ENCODE measurements at places on chromosomes 4 and X. TPM values are rescaled to one million over a fixed set of nuclear protein-coding genes. Genes with fewer than 3 reads are reported as not detected.

GRCh38 chrX:23387550-23388184 is 53.0 kb downstream of the PTCHD1 start:
- no peaks in the 10 kb centered on the region for H3K27me3 ChIP-seq
- H3K4me3 ChIP-seq = no peak overlapping the region
- no peak overlapping the region for H3K27ac ChIP-seq
- no peaks in the 10 kb centered on the region for H3K36me3 ChIP-seq
- DNase-seq = no peak

GRCh38 chrX:46704767-46705386 is 54.0 kb downstream of the SLC9A7 start:
- peak overlapping the region; percentile 79 for H3K27ac ChIP-seq
- peaks cover 10% of the 10 kb centered on the region for H3K36me3 ChIP-seq
- peaks cover 39% of the 10 kb centered on the region for H3K4me1 ChIP-seq
- H3K4me3 ChIP-seq = no peak overlapping the region
- DNase-seq = peak; percentile 29
- H3K27me3 ChIP-seq = no peaks in the 10 kb centered on the region

GRCh38 chr4:52876069-52876468 is 14.0 kb downstream of the RASL11B start:
- H3K4me1 ChIP-seq = peaks cover 7% of the 10 kb centered on the region
- H3K4me3 ChIP-seq = no peak overlapping the region
- H3K36me3 ChIP-seq = peaks cover 5% of the 10 kb centered on the region
- no peak overlapping the region for H3K27ac ChIP-seq
- H3K27me3 ChIP-seq = no peaks in the 10 kb centered on the region
- DNase-seq = no peak

DNA sequence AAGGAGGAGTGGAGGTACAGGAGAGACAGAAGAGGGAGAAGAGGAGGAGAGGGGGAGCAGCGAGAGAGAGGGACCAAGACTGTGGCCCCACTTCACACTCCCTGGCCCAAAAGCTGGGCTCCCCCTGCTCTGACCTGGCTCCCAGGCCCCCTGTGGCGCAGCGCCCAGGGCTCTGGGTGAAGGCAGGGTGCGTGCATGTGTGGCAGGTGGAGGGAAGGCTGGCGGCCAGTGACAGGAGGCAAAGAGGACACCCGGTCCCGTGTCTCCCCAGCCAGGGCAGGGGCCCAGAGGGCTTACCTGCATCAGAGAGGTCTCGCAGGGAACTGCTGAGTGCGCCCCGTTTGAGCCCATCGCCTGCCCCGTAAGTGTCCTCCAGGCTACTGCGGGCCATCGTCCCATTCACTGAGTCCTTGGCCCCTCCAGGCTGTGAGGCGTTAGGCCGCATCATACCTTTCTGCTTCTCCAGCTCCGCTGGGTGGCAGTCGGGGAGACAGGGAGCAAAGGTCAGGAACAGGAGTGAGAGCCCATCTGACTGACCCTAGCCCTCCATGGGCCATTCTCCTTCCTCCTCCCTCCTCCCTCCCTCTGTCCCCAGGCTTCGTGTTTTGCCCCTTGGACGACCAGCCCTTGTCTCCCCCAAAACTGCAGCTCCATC is 11.1 kb upstream of the KDM5C start:
- H3K27me3 ChIP-seq = no peaks in the 10 kb centered on the region
- H3K4me1 ChIP-seq = no peaks in the 10 kb centered on the region
- no peaks in the 10 kb centered on the region for H3K36me3 ChIP-seq
- no peak for DNase-seq

TEX13D gene
- not detected for total RNA-seq

WDR45 gene
- 48.6 TPM for total RNA-seq
